ENCODE measurements at places on chromosomes 3 and 15.

GRCh38 chr3:169448501-169448900 lies 215.0 kb downstream of the MECOM start:
- no peak for DNase-seq

DNA sequence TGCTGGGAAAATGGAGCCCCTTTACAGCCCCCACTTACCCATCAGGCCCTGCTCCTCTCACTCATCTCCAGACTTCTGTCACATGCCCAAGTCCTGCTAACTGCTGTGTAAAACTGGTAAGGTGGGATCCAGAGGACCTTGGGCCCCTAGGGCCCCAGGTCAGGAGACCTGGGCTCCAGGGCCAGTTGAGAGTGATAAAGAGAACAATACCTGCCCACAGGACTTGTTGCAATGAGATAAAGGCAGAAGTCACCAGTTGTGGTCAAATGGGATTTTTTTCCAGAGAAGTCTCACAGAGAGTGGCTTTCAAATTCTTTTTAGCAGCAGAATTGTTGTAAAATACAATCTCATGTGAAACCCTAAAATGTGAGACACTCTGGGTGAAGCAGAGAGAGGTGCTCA lies 753 bp downstream of the FURIN start:
- DNase-seq, result no peak

GRCh38 chr3:45574067-45574494 lies 20.5 kb upstream of the LIMD1 start:
- DNase-seq, result no peak

GRCh38 chr3:10876661-10877060 lies 60.6 kb downstream of the SLC6A11 start:
- DNase-seq, result no peak

- no peak for DNase-seq
Observed at GRCh38 chr15:99371180-99372103, 120.2 kb downstream of the LRRC28 start.

- no peak for DNase-seq
Observed at GRCh38 chr15:74780523-74781430, 1.1 kb upstream of the CSK start.

DNA sequence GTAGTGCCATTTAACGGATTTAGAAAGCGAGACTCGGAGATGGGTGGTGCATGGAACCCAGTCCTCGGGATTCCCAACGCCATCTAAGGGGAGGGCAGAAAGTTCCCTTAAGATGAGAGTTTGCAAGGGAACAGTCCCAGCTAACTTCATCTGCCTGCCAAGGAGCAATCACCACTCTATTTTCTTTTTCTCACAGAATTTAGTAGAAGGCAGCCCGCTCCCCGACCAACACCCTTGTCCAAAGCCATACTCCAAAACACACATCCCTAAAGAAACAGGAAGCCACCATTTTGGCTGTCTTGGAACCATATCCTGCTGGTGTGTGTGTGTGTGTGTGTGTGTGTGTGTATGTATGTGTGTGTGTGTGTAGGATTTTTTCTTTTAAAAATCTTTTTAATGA lies 7.1 kb upstream of the FGD5 start:
- no peak for DNase-seq

- no peak for DNase-seq
Observed at GRCh38 chr3:188915127-188915526, 256.6 kb upstream of the TPRG1 start.

GRCh38 chr15:81540909-81541308 lies 166.9 kb upstream of the TMC3 start:
- no peak for DNase-seq

DNA sequence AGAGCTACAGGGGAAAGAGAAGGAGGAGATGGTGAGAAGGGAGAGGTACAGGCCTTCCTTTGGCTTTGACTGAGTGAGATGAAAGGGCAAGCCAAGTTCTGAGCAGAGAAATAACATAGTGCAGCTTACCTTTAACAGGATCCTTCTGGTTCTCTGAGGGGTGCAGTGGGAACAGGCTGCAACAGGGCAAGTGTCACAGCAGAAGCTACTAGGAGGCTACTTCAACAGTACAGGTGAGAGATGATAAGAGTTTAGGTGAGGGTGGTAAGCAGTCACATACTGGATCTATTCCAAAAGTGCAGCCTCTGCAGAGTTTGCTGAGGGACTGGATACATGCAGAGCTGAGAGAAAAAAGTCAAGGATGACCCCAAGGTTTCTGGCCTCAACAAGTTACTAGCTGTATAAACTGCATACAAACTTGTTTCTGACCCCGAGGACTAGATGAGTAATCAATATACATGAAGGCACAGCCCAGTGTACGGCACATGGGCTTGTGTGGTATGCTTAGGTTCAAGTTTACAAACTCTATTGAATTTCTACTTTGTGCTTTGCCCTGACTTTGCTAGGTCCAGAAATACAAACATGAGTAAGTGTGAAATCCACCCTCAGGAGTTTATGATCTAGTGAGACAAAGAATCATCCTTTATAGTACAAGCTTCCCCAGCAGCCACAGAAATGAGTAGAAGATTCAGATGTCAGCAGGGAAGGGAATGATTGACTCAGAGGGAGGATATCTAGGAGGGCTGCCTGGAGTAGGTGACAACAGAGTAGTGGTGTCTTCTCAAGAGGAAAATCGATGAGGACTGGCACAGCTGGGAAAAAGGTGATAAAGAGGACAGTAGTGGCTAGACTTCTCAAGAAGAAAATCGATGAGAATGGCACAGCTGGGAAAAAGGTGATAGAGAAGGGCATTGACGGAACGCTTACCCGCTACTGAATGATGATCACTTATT lies 78.2 kb upstream of the TJP1 start:
- no peak for DNase-seq

DNA sequence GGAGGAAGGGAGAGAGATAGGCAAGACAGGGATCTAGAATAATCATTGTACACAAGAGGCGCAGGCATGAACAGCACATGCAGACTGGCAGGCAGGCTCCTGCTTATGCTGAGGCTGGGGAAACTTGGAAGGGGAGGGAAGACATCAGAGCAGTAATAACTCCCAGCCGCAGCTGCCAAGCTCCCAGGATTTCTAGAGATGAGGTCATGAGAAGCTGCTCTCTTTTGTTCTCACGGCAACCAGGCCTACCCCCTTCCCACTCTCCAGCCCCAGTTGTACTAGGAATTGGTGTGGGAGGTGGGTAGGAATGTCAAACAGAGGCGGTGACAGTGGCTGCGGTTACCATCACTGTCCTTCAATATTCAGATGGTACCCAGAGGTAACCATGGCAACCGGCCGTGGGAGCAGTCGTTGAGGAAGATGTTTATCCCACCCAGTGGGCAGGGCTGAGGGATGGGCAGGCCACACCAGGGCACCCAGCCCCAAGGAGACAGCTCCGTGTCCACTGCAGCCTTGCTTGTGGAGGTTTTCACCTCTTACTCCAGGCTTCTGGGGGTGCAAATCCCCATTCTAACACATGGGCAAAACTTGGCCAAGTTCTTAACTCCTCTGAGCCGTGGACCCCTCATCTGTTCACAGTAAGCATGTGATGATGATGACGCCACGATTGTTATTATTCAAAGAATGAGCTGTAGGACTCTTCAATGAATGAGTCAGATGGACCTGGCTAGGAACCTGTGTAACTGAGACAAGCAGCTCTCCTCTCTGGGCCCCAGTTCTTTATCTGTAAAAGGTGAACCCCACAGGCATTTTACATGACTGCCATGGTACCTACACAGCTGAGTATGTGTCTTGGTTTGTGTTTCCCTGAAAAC lies 360.8 kb upstream of the PROK2 start:
- no peak for DNase-seq

- DNase-seq, result no peak
Observed at GRCh38 chr3:51500632-51501131, 867 bp upstream of the DCAF1 start.

DNA sequence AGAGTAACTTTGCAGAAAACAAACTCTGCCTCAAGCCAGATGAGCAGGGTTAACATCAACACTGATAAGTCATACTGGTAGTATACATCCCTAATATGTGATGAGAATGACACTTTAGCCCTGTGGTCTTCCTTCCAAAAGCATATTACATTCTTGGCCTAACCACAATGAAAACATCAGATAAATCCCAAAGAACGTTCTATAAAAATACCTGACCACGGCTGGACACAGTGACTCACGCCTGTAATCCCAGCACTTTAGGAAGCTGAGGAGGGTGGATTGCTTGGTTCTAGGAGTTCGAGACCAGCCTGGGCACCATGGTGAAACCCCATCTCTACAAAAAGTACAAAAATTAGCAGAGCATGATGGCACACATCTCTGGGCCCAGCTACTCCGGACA lies 4.7 kb downstream of the TMCC1 start:
- DNase-seq, result no peak

GRCh38 chr3:120693439-120694171 lies 11.6 kb upstream of the HGD start:
- DNase-seq, result no peak

DNA sequence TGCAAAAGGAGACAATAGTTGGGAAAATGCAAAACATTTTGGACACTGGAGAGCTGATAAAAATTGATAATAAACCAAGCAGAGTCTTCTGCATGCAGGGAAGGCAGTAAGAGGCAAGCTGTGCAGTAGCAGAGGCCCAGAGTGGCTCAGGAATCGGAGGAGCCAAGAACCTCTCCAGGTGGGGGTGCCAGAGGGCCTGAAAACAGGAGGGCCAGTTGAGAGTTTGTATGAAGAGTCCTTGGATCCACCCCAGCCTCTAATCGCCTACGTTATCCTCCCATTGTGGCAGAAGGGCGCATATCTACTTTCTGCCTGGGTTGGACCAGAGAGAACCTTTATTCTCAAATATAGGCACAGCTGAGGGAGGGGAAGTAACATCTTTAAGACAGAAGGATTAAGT lies 48.9 kb upstream of the RBP1 start:
- no peak for DNase-seq

DNA sequence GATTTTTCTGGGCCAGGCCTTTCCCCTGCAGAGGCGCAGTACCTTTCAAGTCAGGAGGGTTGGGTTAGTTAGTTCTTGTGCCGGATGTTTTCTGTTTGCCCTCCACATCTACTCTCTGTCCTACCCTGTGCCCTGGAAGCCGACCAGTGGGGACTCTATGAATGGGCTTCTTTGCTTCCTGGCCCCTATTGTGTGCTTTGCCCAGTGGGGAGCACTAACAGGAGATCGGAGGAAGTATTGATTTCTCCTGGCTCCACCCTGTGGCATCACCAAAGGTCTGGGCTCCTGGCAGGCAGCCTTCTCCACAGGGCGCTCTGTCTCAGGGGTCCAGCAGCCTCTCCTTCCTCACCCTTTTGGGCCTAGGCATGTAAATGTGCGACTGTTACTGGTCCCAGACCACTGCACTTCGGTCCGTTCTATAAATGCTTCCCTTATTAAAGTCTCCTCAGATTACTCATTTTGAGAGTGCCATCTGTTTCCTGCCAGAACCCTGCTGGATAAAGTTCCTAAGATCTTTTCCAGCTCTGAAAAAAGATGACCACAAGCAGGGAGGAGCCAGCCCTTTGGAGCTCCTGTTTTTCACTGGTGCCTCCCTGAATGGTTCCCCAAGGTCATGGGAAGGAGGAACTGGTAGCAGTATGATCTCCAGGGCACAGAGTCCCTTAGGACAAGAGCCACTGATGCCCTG lies 44.5 kb downstream of the CTDSPL start:
- DNase-seq, result no peak

DNA sequence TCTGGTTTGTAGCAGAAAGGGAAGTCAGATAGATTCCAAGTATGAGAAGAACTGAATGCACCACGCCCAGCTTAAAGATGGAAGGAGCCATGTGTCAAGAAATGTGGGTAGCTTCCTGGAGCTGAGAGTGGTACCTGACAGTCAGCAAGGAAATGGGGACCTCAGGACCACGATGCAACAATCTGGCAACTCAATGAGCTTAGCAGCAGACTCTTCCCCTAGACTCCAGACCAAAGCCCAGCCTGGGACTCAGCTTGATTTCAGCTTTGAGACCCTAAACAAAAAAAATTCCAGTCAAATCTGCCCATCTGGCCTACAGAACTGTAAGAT lies 24.4 kb downstream of the MIX23 start:
- no peak for DNase-seq

GRCh38 chr15:78640527-78641101 lies 396 bp downstream of the CHRNB4 start:
- DNase-seq, result no peak

- no peak for DNase-seq
Observed at GRCh38 chr15:49844390-49844789, 223.5 kb downstream of the DTWD1 start.

GRCh38 chr15:57245714-57246113 lies 130.6 kb upstream of the CGNL1 start:
- no peak for DNase-seq

- DNase-seq, result no peak
Observed at GRCh38 chr3:150300388-150300787, 107.7 kb upstream of the TSC22D2 start.

DNA sequence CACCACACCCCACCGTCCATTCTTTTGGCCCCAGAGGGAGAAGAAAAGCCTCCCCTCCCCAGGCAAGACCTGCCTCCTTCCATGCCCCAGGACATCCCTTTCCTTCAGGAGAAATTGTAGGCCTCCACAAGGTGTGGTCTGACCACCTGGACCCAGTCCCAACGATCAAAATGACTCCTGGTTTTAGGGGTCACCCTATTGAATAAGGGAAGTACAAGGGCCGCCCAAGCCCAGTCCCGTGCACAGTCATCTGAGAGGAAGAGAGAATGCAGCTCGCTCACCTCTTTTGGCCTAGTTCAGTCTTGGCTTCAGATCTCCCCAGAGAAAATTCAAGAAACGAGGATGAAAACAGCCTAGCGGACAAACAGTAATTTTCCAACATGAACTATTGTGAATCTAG lies 249.1 kb downstream of the UACA start:
- no peak for DNase-seq

- DNase-seq, result no peak
Observed at GRCh38 chr3:161694682-161695564, 198.3 kb downstream of the OTOL1 start.

DNA sequence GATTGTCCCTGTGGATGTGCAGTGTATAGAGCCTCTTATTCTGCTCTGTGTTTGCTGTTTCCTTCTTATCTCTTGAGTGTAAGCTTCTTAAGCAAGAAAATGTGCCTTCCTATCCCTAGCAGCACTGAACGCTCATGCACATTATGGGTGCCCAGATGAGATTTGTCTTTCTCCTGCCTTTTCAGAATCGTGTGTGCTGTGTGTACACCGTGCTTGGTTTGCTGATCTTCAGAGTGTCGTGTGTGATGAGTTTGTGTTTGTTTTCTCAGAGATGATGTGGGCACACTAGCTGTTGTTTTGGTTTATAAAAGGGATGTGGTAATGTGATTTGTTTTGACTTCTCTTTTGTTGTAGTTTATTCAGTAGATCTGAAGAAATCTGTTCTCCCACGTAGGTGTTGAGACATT lies 19.7 kb downstream of the GPR171 start:
- DNase-seq, result no peak

- no peak for DNase-seq
Observed at GRCh38 chr3:105733356-105733755, 135.5 kb downstream of the CBLB start.

Data from stimulated activated CD4-positive, alpha-beta T cell treated with anti-CD3 and anti-CD28 coated beads, Interleukin-15, amount 100 ng/mL, for 48 hours (primary cell).